ENCODE measurements at places on chromosomes 16 and 17.

DNA sequence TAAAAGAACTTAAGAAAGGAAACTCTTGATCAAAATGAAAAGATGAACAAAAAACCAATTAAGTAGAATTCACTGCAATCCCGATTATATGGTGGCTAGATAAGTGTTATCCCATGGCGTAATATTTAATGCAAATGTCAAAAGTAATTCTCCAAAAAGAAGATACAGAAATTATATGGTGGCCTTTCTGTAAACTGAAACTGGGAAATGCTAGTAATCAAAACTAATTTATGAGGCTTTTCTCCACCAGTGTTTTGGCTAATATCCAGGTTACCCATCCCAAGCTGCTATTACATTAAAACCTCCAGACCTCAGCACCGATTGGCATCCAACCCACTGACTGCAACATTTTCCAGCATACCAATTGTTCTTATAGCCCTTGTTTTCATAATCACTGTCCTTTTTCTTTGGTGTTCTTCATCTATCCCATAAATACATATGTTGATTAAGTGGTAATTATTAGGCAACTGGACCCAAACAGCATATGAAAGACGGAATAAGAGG is 77.2 kb upstream of the TNRC6A start:
- H3K36me3 ChIP-seq, result no peaks in the 10 kb centered on the region
- no peak overlapping the region for H3K4me3 ChIP-seq
- no peak for DNase-seq
- H3K27me3 ChIP-seq, result no peaks in the 10 kb centered on the region
- H3K27ac ChIP-seq, result no peak overlapping the region
- H3K4me1 ChIP-seq, result no peaks in the 10 kb centered on the region

DNA sequence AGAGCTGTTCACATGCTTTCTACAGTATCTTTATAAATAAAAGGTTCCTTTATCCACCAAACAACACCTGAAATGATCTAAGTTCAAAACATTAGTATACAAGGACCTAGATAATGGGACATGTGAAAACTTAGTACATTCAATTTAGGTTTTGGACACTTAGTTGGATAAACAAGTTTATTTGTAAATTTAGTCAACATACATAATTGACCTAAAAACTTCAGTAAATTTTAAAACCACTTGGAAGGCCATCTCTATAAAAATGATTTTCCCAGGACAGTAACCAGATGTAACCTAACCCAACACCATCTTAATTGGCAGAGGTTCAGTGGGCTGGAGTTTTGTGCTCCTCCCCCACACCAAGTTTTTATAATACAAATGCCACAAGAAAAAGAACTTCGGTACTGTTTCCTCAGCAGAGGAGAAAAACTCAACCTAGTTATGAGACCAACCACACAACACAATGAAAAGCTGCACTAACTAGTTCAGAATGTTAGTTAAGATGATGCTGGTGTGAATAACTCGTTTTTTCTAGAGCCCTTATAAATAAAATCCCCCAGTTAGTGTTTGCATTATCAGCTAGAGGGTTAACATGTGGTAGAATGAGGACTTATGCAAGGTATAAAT is 7.2 kb upstream of the UNK start:
- peak overlapping the region; percentile 79 for H3K4me3 ChIP-seq
- H3K4me1 ChIP-seq, result peaks cover 31% of the 10 kb centered on the region
- peaks cover 45% of the 10 kb centered on the region for H3K36me3 ChIP-seq
- H3K27ac ChIP-seq, result peak overlapping the region; percentile 49
- H3K27me3 ChIP-seq, result no peaks in the 10 kb centered on the region

DNA sequence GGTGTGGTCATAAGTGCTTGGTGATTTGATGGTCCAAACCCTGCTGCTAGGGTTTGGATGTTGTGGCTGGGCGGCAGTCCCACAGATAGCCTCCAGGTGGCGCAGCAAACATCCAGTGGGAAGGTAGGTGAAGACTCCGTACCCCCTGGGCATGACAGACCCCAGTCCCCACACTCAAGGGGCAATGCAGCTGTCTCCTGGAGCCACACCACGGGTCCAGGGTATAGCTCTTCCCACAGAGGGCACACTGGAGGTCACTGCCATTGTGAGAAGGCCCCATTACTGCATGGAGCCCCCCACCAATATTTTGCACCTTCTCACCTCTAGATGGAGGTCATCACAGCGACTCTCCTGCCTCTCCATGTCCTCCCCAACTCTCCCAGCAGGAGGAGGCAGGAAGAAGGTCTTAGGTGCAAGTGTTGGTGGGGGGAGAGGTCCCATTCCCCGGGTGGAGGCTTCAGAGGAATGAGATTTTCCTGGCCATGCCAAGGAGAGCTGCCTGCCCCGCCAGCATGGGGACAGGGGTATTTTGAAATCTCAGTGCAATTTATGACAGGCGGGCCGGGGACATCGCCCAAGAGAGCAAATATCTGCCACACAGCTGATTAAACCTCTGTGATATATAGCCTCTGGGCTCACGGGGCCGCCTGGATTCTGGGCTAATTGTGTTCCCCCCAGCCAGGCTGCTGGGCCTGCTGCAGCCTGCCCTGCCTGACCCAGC is 17.1 kb upstream of the C17orf113 start:
- no peak overlapping the region for H3K27ac ChIP-seq
- no peaks in the 10 kb centered on the region for H3K27me3 ChIP-seq
- DNase-seq, result peak; percentile 66
- H3K4me1 ChIP-seq, result peaks cover 18% of the 10 kb centered on the region

GRCh38 chr16:72220875-72221629 is 49.1 kb upstream of the PMFBP1 start:
- no peak overlapping the region for H3K4me3 ChIP-seq
- H3K27me3 ChIP-seq, result no peaks in the 10 kb centered on the region
- H3K36me3 ChIP-seq, result no peaks in the 10 kb centered on the region

DNA sequence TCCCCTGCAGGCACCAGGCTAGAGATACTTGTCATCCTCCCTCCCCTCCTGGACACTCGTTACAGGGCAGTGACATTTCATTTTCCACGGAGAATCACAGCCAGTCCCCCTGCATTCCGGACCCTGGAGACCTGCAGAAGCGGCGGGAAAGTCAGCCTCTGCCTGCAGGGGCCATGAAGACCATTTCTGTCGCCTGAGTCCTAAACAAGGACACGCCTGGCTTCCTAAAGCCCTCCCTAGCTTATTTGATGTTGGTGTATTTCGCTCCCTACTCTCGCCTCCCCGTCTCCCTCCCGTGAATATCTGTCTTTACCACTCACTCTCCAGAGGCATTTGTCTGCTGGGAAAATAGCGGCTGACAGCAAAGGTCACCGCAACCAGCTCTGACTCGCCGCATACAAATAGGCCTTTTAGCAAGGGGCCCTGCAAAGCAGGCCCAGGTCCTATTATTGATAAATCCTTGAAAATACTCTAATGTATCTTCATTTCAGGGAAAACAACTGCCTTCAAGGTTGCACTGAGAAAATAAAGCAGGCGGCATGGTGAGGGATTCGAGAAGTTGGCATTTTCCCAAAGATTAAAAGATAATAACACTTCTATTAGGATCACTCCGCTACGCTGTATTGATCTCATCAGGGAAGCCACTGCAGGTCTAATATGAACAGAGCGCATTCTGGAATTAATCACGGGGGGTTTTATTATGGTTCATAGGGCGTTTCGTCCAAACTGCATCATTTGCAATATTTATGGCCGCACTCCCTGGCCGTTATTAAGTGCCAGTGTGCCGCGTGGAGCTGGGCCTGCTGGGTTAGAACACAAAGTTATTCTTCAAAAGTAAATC is 447.1 kb upstream of the CDH5 start:
- H3K36me3 ChIP-seq, result no peaks in the 10 kb centered on the region
- H3K27ac ChIP-seq, result no peak overlapping the region
- DNase-seq, result peak; percentile 43

- H3K27me3 ChIP-seq, result no peaks in the 10 kb centered on the region
- no peak overlapping the region for H3K27ac ChIP-seq
- H3K4me3 ChIP-seq, result no peak overlapping the region
- H3K36me3 ChIP-seq, result no peaks in the 10 kb centered on the region
- no peaks in the 10 kb centered on the region for H3K4me1 ChIP-seq
These were observed 49.1 kb downstream of the TBC1D16 start for GRCh38 chr17:79986411-79987186.

DNA sequence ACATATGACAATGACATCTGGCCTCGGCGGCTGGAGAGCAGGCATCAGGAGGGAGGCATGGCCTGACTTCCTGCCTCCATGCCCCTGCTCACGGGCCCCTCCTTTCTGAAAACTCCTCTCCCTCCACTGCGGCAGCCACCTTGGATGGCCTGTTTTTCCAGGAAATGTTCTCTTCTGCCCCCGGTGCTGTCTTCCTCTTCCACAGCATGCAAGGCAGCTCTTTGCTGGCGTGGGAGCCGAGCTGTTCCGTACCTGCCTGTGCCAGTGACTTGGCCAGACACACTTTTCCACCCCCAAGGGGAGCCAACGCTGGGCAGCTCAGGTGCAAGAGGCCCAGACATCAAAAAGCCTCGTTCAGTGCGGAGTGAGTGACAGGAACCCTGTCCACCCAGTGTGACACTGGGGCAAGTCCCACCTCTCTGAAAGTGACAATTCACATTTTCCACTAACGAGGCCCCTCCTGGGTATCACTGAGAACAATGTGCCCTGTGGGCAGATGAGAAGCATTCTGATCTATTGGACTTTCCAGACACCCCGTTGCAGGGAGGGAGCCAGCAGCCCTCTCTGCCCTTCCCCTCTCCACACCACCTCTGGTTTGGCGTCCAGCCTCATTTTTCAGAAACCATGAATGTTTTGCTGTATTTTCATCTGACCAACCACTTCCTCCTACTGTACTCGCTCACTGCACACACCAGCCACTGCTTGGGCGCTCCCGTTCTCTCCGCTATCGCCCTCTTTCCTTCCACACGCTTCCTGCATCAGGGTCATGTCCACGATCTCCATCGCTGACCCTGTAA is 31.2 kb downstream of the NSMCE1 start:
- H3K27ac ChIP-seq, result peak overlapping the region; percentile 74
- no peak for DNase-seq
- no peaks in the 10 kb centered on the region for H3K27me3 ChIP-seq
- H3K4me1 ChIP-seq, result peaks cover 3% of the 10 kb centered on the region

- DNase-seq, result no peak
- H3K4me1 ChIP-seq, result no peaks in the 10 kb centered on the region
- H3K27me3 ChIP-seq, result no peaks in the 10 kb centered on the region
- H3K4me3 ChIP-seq, result no peak overlapping the region
These were observed 12.6 kb downstream of the MPHOSPH6 start for GRCh38 chr16:82157534-82157812.

- no peaks in the 10 kb centered on the region for H3K36me3 ChIP-seq
- no peaks in the 10 kb centered on the region for H3K27me3 ChIP-seq
- H3K4me3 ChIP-seq, result no peak overlapping the region
- DNase-seq, result no peak
These were observed 19.9 kb upstream of the ZNF750 start for GRCh38 chr17:82859431-82860403.

GRCh38 chr17:66287911-66288310 is 14.5 kb upstream of the PRKCA start:
- H3K27ac ChIP-seq, result no peak overlapping the region
- no peaks in the 10 kb centered on the region for H3K27me3 ChIP-seq
- H3K4me3 ChIP-seq, result no peak overlapping the region

GRCh38 chr17:42521036-42521435 is 15.0 kb upstream of the NAGLU start:
- peaks cover 4% of the 10 kb centered on the region for H3K4me1 ChIP-seq
- H3K27ac ChIP-seq, result peak overlapping the region; percentile 91
- no peak overlapping the region for H3K4me3 ChIP-seq
- no peak for DNase-seq
- H3K36me3 ChIP-seq, result no peaks in the 10 kb centered on the region

- H3K4me1 ChIP-seq, result peaks cover 18% of the 10 kb centered on the region
- H3K4me3 ChIP-seq, result no peak overlapping the region
- no peak overlapping the region for H3K27ac ChIP-seq
- no peaks in the 10 kb centered on the region for H3K36me3 ChIP-seq
- DNase-seq, result peak; percentile 89
These were observed 16.8 kb upstream of the RMI2 start for GRCh38 chr16:11328172-11329070.

DNA sequence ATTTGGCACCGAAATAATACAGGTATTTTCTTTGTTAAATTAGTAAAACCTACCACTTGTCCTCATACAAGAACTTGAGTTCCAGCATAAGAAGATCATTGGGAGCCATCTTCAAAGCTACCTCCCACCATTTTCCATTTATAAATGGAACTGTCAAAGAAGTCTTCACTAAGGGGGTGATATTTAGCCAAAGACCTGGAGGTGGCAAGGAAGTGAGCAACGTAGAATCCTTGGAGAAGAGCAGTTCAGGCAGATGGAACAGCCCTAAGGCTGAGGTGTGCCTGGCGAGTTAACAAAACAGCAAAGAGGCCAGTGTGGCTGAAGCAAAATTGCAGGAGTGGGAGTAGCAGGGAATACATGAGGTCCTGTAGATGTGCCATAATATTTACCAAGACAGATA is 1.8 kb downstream of the KCNJ16 start:
- no peaks in the 10 kb centered on the region for H3K36me3 ChIP-seq
- H3K27ac ChIP-seq, result no peak overlapping the region
- no peak overlapping the region for H3K4me3 ChIP-seq
- DNase-seq, result no peak
- no peaks in the 10 kb centered on the region for H3K27me3 ChIP-seq
- no peaks in the 10 kb centered on the region for H3K4me1 ChIP-seq

DNA sequence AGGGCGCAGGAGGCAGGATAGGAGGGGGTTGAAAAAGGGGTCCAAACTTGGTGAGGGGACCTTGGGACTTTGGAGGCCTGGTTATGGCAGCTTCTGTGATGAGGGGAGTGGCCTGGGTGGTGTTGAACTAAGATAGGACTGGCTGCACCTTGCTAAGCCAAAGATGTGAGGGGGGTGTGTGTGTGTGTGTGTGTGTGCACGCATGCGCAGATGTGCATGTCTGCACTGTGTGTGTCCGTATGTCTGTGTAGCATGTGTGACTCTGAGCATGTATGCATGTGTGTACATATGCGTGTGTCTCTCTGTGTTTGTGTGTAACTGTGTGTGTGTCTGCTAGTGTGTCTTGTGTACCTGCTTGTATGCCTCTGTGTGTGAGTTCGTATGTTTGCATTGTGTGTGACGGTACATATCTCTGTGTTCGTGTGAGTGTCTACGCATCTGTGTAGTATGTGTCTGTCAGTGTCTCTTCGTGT is 4.1 kb downstream of the SLC16A5 start:
- no peak for DNase-seq
- no peaks in the 10 kb centered on the region for H3K27me3 ChIP-seq
- peak overlapping the region; percentile 70 for H3K27ac ChIP-seq
- H3K36me3 ChIP-seq, result no peaks in the 10 kb centered on the region
- H3K4me3 ChIP-seq, result no peak overlapping the region

DNA sequence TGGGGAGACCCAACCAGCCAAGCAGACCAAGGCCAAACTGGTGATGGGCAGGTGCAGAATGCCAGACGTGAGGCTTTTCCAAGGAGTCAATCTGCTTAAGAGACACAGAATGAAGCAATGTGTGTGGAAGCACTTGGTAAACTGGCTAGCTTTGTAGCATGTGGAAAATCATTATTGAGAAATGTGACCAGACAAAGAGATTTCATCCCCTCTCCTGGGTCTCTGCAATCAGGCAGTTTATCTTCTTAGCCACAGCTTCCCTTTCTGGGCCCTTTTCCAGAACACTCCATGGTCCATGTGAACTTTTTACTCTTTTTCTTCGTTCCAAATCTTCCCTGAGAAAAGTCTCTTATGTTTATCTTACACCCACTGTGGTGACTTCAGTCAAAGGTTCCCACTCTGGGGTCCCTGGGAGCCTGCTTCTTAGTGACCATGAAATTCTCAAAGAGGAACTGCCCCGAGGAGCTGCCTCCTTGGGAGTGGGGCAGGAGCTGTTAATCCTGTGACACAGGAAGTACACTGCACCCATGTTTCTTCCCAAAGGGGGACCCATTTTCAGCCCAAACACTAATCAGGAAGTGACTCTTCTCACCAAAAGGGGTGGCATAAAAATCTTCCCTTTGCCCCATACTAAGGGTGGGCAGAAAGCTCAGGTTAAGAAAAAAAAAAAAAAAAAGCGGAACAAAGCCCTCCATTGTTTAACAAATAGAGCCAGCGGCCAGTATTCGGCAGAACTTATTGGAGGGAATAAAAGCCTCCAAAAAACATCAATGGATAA is 346.2 kb upstream of the ASIC2 start:
- no peak for DNase-seq
- no peaks in the 10 kb centered on the region for H3K27me3 ChIP-seq
- H3K4me3 ChIP-seq, result no peak overlapping the region
- H3K4me1 ChIP-seq, result no peaks in the 10 kb centered on the region

Measured in right atrium auricular region (tissue), 2 donors.